EL (cell line): ENCODE measurements at places on chromosomes 1 and 21.

GRCh38 chr1:7284839-7285435 lies 486.2 kb upstream of the VAMP3 start:
- peak; percentile 38 for DNase-seq

- DNase-seq: no peak
Observed at GRCh38 chr1:103025858-103026409, 82.4 kb downstream of the COL11A1 start.

- DNase-seq: no peak
Observed at GRCh38 chr21:31566064-31566463, 93.4 kb upstream of the SOD1 start.

DNA sequence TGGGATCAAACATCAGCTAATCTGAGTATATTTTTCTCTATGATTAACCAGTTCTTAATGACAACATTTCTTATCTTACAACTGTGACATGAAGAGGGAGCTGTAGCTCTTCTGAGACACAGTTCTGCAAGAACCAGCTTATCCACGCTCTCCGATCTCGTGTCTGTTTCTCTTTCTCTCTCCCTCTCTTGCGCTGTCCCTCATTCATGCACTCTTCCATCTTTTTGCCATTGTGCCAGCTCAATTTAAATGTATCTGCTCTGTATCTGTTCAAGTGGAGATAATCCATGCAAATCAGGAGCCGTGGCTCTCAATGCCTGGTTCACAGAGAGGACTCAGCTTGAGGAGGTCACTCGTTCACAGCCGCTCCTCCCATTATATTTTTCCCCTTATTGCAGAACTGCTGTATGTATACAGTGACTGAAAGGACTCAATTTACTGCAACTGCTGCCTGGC lies 494.7 kb upstream of the ADGRL2 start:
- peak; percentile 36 for DNase-seq

- peak; percentile 39 for DNase-seq
Observed at GRCh38 chr1:40876891-40877290, 14.7 kb upstream of the CITED4 start.

GRCh38 chr1:167617153-167618147 lies 12.6 kb upstream of the RCSD1 start:
- peak; percentile 59 for DNase-seq

GRCh38 chr21:41378849-41379248 lies 17.0 kb downstream of the MX2 start:
- no peak for DNase-seq

DNA sequence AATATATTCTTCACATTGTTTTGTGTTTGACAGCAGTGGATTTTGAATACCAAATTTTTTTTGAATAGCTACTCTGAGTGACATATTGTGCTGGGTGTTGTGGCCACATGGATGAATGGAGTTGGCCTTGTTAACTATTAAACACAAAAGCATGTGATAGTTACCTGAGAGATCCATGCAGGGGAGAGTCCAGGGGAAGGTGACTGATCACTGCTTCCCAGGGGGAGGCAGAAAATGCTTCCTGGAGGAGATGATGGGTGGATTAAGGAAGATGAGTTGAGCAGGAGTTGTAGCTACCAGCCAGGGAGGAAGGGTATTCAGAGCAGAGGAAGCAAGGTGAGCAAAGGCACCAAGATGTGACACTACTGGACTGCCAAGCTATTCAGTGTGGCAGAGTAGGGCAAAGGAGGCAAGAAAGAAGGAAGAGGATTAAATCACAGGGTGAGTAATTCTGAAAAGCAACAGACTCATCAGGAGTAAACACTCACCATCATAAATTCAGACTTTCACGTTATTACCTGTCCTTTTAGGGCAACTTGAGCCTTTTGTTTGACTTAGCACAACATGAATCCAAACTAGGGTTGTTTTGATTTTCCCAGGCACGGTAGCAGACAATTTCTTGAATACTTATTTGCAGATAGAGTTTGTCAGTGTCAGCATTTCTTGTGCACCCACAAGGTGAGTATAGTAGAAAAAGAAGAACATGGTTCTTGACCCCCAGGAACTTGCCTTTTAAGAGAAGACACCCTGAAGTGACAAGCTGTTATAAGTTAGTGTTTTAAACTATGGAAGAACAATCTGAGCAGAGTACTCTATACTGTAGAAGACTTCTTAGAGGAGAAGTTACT lies 4.2 kb downstream of the CD46 start:
- DNase-seq: no peak

DNA sequence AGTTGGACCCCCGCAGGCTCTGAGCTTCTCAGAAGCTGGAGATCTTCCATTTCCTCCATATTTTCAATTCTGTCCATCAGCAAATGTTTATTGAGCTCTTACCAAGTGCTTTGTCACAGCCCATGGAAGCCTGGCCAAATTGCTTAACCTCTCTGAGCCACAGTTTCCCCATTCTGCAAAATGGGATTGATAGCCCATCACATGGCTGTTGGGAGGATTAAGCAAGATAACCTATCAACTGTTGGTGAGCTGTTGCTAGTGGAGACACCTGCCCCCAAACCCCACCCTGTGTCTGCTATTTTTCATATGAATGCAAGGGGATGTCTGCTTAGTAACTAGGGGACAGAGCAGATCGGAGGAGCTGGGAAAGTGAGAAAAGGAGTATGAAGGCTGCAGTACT lies 38.3 kb downstream of the CD34 start:
- DNase-seq: no peak

GRCh38 chr21:38402795-38403194 lies 95.5 kb downstream of the ERG start:
- no peak for DNase-seq

GRCh38 chr21:36169470-36170128 lies 13.0 kb downstream of the DOP1B start:
- DNase-seq: no peak

- DNase-seq: peak; percentile 53
Observed at GRCh38 chr1:172742599-172743500, 83.9 kb downstream of the FASLG start.

DNA sequence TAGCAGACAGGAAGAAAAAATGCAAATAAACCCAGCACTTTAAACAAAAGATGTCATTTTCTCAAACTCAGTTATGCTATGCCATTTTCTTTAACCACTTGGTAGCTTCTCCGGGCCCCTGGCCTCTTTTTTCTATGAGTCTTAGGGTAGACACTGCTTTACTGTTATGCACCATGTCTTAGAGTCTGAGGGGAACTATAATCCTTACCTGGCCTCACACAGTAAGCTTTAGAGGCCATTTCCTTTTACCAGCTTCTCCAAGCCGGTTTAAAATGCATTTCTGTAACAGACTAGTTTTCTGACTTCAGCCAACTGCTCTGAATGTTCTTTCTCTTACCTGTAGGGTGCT lies 73.7 kb upstream of the EDEM3 start:
- DNase-seq: no peak

GRCh38 chr1:8026976-8027747 lies 1.1 kb upstream of the ERRFI1 start:
- peak; percentile 40 for DNase-seq
